ENCODE measurements at places on chromosomes 16 and 17.

DNA sequence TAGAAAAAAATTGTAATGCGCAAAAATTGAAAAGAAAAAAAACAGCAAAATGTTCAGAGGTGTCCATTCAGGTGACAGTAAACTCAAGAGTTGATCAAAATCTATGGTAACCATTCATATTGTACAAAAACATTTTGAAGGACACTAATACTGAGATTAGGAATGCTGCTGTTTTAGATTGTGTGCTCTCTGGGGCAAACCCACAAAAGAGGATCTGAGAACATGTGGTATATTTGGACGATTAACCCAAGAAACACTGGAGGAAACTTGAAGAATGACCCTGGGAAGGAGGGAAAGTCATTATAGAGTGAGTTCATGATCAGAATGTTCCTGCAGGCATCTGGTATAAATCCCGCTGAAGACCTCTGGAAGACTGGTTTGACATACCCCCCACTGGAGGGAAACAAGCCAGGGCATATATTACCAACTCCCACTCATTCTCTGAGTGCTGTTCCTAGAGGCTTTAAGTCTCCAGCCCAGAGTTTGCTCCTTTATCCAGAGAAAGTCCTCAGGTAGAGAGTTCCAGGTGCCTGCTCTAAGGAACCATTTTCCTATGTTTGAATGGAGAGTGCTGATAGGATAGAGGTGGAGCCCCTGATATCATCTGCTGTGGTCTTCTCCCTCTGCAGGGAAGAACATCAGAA, 1.2 kb downstream of the KRTAP4-2 start:
- DNase-seq: no peak

GRCh38 chr17:7479213-7480088, at the start of gene ZBTB4:
Gene ZBTB4 (minus strand): TSS chr17:7479631. CDS start chr17:7466801, 12,830 bp downstream.
- DNase-seq: peak; percentile 55

GRCh38 chr17:27282054-27282551, 11.8 kb upstream of the WSB1 start:
- DNase-seq: no peak

- no peak for DNase-seq
These were observed 168.5 kb downstream of the NPIPB11 start for GRCh38 chr16:29237971-29238370.

DNA sequence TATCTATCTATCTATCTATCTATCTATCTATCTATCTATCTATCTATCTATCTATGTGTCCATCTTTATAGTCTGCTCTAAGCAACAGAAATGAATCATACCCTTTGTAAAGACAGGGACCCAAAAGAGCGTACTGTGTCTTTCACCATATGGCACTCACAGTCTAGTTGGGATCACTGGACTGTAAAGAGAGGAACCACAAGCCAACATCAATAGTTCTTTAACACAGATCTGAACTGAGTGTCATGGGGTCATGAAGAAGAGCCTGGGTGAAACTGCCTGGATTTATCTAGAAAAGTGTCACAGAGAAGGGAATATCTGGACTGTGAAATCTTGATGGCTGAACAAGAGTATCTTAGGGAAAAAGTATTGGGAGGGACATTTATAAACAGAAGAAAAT, 619.1 kb upstream of the SOX9 start:
- DNase-seq: no peak

DNA sequence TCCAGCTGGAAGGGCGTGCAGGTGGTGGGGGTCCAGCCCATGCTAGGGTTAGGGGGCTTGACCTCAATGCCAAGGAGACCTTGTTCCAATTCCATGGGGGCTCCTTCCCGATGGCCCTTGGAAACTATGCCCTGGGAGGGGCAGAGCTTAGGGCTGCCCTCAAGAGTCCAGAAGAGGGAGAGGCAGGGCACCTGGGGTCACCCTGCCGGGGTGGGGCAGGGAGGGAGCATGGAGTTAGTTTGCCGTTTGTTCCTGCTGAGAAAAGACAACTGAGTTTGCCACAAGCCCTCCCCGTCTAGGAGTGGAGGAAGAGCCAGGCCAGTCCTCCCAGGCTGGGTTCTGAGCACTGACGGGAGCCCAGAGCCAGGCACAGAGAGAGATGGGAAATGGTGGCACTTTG, 21.4 kb downstream of the MMP15 start:
- no peak for DNase-seq

DNA sequence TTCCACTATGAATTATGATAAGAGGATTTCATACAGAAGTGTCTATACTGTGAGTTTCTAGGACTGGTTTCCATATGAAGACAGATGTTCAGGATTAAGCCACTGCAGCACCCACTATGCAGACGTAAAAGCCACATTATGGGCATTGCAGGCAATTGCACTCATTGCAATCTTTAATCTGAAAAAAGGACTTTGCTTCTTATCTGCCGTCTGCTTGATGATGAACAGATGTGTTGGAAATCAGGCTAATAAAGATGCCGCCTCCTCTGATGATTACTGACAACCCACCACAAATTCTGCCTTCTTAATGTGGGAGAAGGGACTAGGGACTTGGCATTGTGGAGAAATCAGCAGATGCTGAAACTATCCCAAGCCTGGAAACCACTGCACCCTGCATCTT, 276.9 kb downstream of the IRF8 start:
- DNase-seq: no peak

DNA sequence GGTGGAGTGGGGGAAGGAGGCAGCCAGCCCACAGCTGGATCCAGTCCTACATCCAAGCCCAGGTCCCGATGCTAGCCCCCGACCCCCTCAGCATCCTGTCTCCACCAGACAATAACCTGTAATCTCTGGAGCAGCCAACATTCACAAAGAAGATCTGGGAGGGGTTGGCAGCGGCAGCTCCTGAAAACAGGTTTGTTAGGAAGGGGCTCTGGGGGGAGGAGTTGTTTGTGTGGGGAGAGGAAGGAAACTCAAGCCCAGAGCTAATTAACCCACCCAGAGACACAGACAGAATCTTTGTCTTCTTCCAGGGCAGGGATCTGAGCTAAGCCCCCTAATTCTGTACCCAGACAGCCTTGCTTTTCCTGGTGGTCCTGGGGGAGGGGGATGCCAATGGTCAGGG, 4.6 kb upstream of the C17orf113 start:
- DNase-seq: no peak

Data from CD4-positive, alpha-beta T cell treated with Interleukin-15 for 4 hours (primary cell).